ENCODE measurements at places on chromosomes 11 and 22.

- DNase-seq = no peak
These were observed 19.0 kb downstream of the MAFF start for GRCh38 chr22:38220653-38221386.

DNA sequence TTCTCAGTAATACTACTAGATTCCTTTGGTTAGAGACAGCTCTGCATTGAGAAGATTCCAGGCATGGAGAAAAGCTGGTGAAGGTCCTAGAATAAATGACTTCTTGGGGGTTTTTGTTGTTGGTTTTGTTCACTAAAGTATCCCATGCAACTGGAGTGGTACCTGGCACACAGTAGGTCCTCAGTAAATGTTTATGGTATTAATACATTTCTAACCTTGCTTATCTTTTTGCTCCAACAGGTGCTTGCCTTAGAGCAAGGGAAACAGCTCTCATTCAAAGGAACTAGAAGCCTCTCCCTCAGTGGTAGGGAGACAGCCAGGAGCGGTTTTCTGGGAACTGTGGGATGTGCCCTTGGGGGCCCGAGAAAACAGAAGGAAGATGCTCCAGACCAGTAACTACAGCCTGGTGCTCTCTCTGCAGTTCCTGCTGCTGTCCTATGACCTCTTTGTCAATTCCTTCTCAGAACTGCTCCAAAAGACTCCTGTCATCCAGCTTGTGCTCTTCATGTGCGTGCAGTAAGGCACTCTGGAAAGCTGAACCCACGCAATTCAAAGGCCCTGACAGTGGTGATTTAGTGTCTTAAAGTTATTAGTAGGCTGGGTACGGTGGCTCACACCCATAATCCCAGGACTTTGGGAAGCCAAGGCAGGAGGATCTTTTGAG is 2.0 kb downstream of the TMEM138 start:
- no peak for DNase-seq

GRCh38 chr11:15605094-15605493 is 490.4 kb downstream of the INSC start:
- DNase-seq = no peak

DNA sequence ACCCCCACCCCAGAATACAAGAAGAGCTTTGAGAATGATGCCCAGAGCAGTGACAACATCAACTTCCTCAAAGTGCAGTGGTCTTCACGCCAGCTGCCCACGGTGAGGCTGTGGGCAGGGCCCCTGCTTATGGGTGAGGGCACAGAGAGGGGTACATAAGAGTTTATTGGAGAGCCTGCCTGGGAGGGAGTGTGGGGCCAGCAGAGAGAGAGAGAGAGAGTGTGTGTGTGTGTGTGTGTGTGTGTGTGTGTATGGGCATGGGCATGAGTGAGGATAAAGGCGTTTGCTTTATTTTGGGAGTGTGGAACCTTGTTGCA is 9.5 kb downstream of the PHOX2A start:
- no peak for DNase-seq

DNA sequence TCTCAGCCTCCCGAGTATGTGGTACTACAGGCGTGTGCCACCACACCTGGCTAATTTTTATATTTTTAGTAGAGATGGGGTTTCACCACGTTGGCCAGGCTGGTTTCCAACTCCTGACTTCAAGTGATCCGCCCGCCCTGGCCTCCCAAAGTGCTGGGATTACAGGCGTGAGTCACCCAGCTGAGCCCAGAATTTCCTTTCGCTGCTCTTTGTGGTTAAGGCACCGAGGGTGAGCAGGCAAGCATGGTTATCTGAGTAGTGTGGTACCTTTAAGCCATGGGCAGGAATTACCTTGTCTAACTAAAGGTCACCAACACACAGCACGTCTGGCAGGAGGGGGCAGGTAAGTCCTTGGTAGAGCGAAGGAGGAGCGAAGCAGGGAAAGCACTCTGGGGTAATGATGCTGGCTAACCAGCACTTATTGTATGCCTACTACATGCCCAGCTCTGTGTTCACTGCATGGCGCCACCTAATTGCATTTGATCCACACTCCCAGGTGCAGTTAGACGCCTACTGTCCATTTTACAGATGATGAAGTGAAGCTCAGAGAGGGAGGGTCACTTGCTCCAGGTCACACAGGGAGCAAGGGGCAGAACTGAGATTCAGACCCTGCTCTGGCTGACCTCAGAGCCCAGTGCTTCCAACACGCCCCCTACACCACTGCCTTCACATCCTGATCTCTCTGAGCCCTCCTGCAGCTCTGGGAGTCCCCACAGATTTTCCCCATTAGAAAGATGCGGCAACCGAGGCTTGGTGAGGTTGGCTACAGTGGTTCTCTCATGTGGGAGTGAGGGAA is 45.7 kb downstream of the TRIOBP start:
- DNase-seq = no peak

- DNase-seq = peak; percentile 39
These were observed 8.5 kb downstream of the YPEL4 start for GRCh38 chr11:57641011-57641807.

GRCh38 chr22:33332538-33332937 is 274.4 kb upstream of the SYN3 start:
- no peak for DNase-seq

DNA sequence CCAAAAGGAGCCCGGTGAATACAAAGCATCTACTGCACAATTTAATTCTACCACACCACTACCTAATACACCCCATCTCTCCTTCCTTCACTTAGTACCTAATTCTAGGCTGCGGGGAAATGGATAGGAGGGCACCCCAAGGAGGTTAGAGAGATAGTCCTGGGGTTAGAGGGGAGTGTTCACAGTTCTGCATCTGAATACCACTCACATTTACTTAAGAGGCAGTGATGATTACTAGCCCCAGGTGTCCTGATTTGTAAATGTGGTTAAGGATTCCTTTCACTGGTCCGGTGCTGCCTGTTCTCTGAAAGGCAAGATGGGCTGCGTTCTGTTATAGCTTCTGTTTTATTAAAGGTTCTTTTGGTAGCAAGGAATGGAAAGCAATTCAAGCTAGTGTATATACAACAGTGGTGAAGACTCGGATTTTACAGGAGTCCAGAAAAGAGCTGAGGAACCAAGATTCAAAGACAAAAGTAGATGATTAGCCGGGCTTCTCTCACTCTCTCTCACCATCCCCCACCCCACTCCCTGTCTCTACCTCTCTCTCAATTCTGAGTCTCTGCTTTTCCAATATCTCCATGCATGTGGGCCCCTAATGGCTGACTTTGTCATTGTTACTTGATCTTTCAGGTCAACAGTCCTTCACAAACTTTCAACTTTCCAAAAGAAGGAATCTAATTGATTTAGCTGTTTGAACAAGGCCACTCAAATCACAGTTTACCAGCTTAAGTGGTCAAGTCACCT is 8.7 kb upstream of the KCNA4 start:
- peak; percentile 28 for DNase-seq

DNA sequence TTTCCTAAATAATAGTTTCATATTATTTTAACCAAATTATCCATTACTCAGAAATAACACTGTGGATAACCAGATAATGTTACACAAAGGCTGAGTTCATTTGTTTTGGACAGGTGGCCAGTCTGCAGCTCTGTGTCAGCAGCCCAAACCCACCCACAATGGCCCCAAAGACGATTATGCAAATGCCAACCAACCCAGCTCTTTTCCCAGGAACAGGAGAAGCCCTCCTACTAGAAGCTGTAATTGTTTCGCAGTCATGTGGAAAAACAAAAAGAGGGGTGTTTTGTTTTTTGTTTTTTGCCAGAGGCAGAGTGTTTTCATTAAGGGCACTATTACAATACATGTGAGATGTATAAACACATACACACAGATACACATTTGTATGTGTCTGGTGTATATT is 102.1 kb downstream of the FCHSD2 start:
- DNase-seq = no peak

DNA sequence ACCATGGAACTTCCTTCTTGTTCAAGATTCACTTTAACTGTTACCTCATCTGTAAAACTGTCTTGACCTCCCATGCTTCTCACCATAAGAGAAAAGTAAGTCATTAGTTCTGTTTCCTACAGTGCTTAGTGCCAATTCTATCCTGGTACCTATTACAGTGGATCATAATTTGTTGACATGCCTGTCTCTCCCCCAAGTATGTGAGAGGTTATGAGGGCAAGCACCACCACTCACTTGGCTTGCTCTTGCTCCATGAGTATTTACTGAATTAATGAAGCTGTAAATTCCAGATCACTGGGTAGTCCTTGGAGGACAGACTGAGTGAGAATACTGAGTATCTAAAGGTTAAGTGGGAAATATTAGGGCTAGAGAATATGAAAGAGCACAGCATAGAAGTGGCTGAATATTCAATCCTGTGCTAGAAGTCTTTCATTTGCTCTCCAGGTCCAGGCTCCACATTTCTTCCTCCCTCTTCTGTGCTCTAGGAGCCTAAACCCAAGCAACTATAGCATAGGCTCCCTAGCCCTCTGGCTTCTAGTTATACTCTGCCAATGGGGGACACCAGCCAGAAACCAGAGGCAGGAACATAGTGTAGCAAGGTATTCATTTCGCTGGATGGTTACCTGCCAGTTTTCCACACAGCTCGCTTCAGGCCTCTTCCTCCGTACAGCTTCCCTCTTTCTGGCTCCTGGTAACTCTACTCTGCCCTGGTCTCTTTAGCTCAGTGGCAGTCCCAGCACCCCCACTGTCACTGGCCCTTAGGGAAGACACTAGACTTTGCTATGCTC is 118.2 kb upstream of the SLC5A12 start:
- DNase-seq = no peak

GRCh38 chr11:4465407-4465806 is 16.3 kb downstream of the OR52K2 start:
- DNase-seq = no peak

DNA sequence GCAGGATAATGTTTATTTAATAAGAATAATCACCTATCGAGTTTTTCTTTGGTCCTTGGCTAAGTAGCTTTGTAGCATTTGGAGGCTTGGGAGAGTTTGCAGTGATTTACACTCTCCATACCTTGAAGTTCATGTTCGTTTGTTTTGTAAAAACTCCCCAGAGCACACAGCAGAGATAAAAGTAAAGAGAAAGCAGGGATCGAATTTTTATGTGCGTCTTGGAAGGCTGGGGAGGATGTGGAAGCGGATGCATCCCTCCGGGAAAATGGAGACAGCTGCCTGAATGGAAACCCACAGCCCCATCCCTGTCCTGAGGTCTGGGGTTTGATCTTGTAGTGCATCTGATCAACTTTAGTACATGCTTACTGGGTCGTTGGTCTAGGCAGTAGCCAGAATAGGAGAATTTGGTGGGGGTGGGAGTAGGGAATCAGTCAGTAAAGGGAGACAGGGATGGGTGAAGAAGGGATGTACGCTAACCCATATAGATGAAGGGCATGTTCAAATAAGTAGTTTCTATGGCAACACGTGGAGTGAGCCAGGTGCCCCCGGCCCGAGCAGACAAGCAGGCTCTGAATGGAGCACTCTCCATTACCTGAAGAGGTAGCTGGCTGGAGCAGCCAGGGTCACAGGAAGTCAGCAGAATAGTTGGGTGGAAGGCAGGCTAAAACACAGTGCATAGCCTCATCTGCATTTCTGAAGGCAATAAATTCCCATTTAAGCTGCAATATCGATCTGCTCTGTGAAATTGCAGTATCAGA is 147.8 kb downstream of the COMMD9 start:
- DNase-seq = no peak

GRCh38 chr11:68266121-68266891 is 5.5 kb downstream of the C11orf24 start:
- DNase-seq = no peak

DNA sequence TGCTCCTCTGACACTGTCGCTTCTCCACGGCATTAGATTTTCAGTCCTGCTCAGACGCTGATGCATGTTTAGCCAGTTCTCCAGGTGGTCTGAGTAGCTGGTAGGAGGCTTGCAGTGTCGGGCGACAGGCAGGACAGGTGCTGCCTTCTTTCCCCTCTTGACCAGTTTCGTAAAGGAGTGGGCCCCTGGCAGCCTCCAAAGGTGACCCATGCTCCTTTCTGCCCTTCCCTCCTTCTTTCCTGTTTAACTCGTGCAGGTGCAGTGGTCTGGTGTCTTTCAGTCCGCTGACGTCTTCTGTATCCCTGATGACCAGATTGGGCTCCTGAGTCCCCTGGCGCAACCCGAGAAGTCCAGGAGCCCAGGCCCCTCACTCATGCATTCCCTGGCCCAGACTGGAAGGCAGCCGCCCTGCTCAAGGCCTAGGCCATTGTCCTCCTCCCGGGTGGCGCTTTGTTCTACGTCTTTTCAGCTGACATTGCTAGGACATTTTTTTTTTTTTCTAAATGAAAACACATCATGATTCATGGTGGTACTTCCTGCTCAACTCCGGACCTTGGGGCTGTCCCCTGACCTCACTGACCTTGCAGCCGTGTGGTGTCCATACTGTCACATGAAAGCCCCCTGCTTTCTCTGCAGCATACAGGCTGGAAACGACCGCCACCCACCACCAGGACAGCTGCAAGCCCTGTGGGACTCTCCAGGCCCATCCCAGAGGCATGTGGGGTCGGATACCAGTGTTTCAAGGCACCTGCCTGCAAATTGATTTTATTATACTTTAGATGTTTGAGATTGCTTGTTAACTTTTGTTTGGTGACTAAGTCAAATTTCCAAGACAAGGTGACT is 25.5 kb upstream of the TXNRD2 start:
- no peak for DNase-seq

DNA sequence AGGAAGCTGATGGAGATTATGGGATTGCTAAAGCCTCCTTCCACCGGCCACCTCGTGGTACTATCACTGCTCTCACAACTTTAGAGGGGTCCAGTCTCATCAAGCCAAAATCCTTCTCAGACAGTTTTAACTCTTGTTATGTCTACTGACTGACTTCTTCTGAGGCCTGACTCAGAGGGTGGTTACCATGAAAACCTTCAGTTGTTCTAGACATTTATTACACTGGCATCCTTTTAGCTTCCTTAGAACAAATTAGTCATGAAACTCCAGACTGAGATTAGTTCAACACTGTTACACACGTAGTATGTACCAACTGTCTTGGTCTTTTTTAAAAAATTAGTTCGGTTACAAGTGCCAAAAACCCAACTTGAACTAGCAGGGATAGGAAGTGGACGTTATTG is 7.5 kb downstream of the DIXDC1 start:
- no peak for DNase-seq

DNA sequence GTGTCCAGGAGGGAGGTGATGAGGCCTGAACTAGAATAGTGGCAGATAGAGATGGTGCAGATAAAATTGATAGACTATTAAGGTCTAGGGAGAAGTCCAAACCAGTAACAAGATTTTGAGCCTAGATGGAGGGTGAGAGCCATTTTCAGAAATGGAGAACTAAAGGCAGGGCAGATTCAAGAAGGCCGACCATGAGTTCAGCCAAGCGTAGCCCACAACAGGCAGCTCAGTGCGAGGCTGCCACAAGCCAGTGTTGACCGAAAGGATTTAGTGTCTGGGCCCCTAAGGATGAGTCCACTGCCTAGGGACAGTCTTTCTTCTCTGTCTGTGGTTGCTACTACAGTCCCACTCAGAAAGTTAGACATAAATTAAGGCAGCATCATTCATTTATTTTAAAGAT is 51.7 kb downstream of the PPP2R1B start:
- no peak for DNase-seq

DNA sequence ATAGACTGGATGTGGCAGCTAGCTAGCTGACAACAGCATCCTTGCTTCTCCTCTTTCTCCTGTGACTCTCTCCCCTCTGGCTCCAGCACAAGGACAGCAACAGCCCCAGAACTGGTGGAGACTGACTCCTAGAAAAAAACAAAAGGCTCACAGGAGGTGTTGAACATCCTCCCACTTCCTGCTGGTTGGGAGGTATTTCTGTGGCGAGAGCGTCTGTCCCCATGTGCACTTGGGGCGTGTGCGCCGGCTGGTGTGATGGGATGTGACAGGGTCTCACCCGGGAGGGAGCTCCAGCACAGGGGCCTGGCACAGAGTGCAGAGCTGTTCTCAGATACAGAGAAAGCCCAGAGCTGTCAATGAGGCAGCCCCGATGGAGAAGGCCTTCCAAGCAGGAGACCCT is 107.2 kb upstream of the E2F8 start:
- DNase-seq = no peak
